ENCODE measurements at places on chromosomes 2 and 18.

DNA sequence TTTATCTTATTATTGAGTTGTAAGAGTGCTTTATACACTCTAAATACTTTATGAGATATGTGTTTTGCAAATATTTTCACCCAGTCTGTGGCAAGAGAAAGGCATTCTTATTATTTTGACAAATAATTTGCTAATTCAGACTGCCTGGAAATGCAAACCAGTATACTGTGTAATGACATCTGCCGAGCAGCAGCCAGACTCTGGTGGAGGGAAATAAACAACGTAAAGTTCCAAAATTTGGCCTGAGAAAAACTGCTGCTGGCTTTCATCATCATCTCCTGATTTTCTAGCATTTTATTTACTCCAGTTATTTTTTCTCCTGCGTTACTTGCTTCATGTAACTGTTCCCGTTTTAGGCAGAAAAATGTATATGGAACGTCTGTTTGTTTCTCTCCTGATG lies 161.6 kb downstream of the RNF152 start:
- DNase-seq: no peak

DNA sequence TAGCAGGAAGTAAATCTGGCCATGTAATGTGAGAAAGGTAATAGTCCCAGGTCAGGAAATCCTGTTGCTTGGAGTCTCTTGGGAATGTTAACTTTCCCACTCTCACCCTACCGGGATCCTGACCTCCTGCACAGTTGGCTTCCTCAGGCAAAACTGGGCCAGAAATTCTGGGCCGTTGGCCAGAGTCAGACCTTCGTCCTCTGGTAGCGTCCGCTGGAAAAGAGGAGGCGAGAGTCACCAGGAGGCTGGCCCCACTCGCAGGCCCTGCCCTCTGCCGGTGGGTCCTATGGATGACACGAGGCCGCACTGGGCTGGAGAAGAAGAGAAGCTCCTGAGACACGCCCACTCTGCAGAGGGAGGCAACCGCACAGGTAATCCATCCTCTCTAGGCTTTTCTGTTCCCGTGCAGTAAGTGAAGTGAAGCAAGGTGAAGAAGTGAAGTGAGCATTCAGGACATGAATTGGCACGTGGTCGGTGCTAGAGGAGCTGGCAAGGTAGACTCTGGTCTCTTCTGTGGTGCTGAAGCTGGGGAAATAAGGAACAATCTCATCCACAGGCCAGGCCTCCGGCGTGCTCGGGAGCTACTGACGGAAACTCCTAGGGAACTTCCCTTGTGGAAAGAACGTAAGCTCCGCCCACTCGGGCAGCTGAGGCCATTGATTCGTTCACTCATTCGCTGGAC lies 182.7 kb upstream of the GLI2 start:
- no peak for DNase-seq

GRCh38 chr2:134429886-134430285 lies 176.0 kb downstream of the MGAT5 start:
- DNase-seq: no peak

DNA sequence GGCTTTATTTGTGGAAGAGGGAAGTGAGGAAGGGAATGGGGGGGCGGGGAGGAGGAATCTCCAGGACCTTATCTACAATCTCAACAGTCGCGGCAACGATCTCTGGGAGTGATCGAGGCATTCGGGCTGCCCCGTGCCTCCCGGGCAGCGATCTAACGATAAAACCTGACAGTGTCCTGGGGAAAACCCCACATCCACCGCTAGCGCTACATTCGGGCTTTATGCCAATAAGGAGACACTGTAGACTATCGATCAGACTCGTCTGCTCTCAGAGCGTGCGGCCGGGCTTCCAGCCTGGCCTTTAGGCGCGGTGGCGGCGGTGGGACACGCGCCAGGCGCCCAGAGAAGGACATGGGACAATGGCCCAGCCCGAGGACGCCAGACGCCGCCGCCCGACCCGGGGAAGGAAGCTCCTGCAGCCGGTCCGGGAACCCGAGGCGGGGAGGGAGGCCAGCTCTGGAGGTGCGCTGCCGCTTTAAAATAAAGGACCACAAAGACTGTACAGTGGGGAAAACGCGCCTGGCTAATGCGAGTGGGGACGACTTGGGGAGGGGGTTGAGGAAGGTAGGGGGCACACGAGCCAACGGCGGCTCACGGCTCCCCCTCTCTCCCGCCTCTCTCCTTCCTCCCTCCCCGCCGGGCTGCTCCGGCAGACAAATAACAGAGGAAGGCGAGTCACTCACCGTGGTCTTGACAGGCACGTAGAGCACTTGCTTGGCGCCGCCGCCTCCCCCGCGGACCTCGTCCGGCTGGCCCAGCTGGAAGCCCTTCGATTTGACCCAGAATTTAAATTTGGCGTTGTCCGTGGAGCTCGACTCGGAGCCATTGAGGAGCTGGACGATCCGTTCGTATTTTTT lies 2.2 kb downstream of the NOL4 start:
- DNase-seq: no peak

- no peak for DNase-seq
Observed at GRCh38 chr2:151634736-151635467, 99.4 kb downstream of the NEB start.

DNA sequence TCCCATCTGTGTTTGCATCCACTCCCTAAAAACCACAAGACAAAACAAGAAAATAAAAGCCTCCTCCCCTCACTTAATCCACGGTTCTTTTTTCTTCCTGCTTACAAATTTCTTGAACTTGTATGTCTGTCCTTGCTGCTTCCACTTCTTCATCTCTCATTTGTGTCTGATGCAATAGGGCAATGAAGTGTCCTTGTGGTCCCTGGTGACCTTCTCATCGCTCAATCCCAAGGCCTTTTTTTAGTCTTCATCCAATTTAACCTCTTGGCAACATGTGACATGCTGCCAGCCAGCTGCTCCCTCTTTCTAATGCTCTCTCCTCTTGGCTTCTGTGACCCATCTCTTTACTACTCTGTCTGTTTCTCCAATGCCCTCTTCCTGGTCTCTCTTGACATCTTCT lies 87.6 kb downstream of the SEMA4F start:
- DNase-seq: no peak
